WTC11 (cell line): ENCODE measurements at places on chromosomes 13 and 19. TPM values are rescaled to one million over a fixed set of nuclear protein-coding genes. Genes with fewer than 3 reads are reported as not detected.
A peak's percentile ranks its signal among the peaks of the same experiment; 100 is the strongest.

KRTDAP gene
- 1.3 to 3.2 TPM (median 1.7 TPM) in 3 replicates for total RNA-seq

GRCh38 chr19:35399948-35400772 is 29.3 kb downstream of the GPR42 start:
- no peak overlapping the region for H3K27ac ChIP-seq
- H3K4me3 ChIP-seq, result no peak overlapping the region
- no peak for DNase-seq
- H3K36me3 ChIP-seq, result no peaks in the 10 kb centered on the region
- H3K27me3 ChIP-seq, result no peaks in the 10 kb centered on the region; the same call in 1 of the 2 replicates

- DNase-seq, result no peak
- H3K36me3 ChIP-seq, result peaks cover 55% of the 10 kb centered on the region
- peak overlapping the region; percentile 94 for H3K27ac ChIP-seq
- peaks cover 42% of the 10 kb centered on the region for H3K4me1 ChIP-seq
These were observed 1.3 kb downstream of the SAFB start for GRCh38 chr19:5624018-5624663.

GRCh38 chr19:4267101-4267900 is 11.8 kb upstream of the SHD start:
- no peaks in the 10 kb centered on the region for H3K27me3 ChIP-seq
- peak; percentile 88 for DNase-seq
- H3K4me1 ChIP-seq, result no peaks in the 10 kb centered on the region; the same call in 1 of the 2 replicates
- H3K27ac ChIP-seq, result 0 out of 2 replicates have a peak overlapping the region, but pooled peaks have one; percentile 5
- no peak overlapping the region for H3K4me3 ChIP-seq

DCLK1 gene
- total RNA-seq, result 15.4 to 18.5 TPM (median 15.5 TPM) in 3 replicates

EVI5L gene
- total RNA-seq, result 10.5 to 13.7 TPM (median 13.6 TPM) in 3 replicates

DNA sequence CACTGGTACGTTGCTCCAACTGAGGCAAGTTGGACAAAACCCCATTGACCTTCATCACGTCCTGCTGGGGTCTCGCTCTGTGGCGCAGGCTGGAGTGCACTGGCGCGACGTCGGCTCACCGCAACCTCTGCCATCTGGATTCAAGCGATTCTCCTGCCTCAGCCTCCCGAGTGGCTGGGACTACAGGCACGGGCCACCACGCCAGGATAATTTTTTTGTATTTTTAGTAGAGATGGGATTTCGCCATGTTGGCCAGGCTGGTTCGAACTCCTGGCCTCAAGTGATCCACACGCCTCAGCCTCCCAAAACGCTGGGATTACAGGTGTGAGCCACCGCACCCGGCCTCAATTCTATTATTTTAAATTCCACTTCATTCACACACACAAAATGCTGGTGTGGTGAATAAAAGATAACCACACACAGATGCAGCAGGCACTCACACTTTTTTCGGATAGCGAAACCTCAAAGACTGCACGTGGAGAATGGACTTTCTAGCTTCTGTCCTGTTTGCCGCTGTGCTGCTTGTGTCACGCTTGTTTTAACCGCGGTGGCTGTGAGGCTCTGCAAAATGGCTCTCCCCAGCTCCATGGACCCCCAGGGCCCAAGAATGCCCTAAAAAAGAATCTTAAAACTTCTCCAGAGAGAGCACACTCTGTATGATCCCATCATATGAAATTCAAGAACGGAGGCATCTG is 58.4 kb downstream of the COL4A1 start:
- peaks cover 20% of the 10 kb centered on the region for H3K4me1 ChIP-seq
- no peaks in the 10 kb centered on the region for H3K27me3 ChIP-seq
- no peaks in the 10 kb centered on the region for H3K36me3 ChIP-seq
- DNase-seq, result no peak
- H3K4me3 ChIP-seq, result no peak overlapping the region
- H3K27ac ChIP-seq, result no peak overlapping the region

GRCh38 chr13:70023516-70023915 is 84.1 kb upstream of the ATXN8OS start:
- H3K4me3 ChIP-seq, result no peak overlapping the region
- H3K36me3 ChIP-seq, result no peaks in the 10 kb centered on the region
- H3K27ac ChIP-seq, result no peak overlapping the region
- no peak for DNase-seq

- no peak for DNase-seq
- no peak overlapping the region for H3K27ac ChIP-seq
- no peaks in the 10 kb centered on the region for H3K4me1 ChIP-seq
- no peaks in the 10 kb centered on the region for H3K27me3 ChIP-seq
- no peaks in the 10 kb centered on the region for H3K36me3 ChIP-seq
These were observed 25.4 kb upstream of the ZMYM5 start for GRCh38 chr13:19888799-19889198.

DNA sequence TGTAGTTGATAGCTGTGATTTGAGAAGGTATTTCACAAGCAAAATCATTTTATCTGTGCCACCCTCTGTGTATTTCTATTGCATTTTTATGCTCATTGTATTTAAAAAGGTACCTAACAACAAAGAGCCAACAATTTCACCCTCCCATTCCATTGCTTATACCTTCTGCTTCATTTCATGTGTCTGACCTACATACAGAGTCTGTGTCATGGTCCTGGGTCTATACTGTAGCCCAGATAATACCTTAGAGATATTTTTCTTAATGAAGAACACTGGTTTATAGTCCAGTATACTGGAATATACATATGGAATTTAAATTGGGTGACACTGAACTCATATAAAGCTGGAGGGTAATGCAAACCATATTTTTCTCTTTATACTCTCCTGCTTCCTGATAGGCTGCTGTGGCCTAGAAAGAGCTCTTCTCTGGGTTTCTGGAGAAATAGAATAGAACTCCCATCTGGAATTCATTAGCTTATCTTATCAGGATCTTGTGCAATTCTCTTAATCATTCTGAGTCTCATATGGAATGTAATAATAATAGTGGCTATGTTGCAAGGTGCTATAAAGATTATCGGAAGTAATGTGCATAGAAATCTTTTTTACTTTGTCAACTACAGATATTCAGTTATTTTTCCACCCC is 31.8 kb upstream of the SPART start:
- H3K27me3 ChIP-seq, result no peaks in the 10 kb centered on the region; the same call in 1 of the 2 replicates
- no peak for DNase-seq
- no peaks in the 10 kb centered on the region for H3K36me3 ChIP-seq
- H3K4me3 ChIP-seq, result no peak overlapping the region

- H3K27me3 ChIP-seq, result no peaks in the 10 kb centered on the region
- peaks cover 2% of the 10 kb centered on the region; the same call in 1 of the 2 replicates for H3K4me1 ChIP-seq
- H3K36me3 ChIP-seq, result no peaks in the 10 kb centered on the region
These were observed 1718.7 kb downstream of the EFNB2 start for GRCh38 chr13:104816726-104817125.

TIMM44 gene
- 103 to 129 TPM (median 103 TPM) in 3 replicates for total RNA-seq

C13orf46 gene
- total RNA-seq, result 0.27 to 0.50 TPM (median 0.37 TPM) in 3 replicates

- peaks cover 6% of the 10 kb centered on the region; the same call in 1 of the 2 replicates for H3K36me3 ChIP-seq
- no peaks in the 10 kb centered on the region for H3K4me1 ChIP-seq
- no peak overlapping the region for H3K4me3 ChIP-seq
- no peak overlapping the region for H3K27ac ChIP-seq
These were observed 17.1 kb downstream of the PNMA8A start for GRCh38 chr19:46454244-46454643.
